ENCODE measurements at places on chromosomes 2 and 18.

- DNase-seq: no peak
Observed at GRCh38 chr18:2736823-2737222, 81.3 kb downstream of the SMCHD1 start.

DNA sequence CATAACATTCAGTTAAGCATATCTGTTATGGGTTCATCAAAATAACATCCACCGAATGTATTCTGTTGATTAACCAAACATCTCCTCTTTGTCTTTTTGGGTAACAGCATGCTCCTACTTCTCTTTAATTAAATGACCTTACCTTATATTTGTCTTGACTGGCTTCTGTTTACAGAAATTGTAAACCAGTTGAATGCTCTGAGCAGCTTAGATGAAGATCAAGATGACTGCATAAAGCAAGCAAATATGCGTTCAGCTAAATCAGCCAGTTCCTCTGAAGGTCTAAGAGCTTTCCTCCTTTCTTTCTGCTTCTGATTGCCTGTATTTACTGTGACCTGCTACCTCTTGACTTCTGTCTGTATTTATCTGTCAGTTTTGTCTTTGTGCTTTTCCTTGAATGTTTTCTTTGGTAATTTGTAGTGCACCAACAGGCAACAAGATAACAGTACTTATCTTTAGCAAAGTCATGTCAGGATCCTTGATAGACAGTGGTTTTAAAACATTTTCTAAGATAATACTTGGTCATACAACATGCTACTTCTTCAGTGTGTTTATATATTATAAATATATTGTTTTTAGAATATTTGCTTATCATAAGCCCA, 152.8 kb downstream of the EHBP1 start:
- no peak for DNase-seq

DNA sequence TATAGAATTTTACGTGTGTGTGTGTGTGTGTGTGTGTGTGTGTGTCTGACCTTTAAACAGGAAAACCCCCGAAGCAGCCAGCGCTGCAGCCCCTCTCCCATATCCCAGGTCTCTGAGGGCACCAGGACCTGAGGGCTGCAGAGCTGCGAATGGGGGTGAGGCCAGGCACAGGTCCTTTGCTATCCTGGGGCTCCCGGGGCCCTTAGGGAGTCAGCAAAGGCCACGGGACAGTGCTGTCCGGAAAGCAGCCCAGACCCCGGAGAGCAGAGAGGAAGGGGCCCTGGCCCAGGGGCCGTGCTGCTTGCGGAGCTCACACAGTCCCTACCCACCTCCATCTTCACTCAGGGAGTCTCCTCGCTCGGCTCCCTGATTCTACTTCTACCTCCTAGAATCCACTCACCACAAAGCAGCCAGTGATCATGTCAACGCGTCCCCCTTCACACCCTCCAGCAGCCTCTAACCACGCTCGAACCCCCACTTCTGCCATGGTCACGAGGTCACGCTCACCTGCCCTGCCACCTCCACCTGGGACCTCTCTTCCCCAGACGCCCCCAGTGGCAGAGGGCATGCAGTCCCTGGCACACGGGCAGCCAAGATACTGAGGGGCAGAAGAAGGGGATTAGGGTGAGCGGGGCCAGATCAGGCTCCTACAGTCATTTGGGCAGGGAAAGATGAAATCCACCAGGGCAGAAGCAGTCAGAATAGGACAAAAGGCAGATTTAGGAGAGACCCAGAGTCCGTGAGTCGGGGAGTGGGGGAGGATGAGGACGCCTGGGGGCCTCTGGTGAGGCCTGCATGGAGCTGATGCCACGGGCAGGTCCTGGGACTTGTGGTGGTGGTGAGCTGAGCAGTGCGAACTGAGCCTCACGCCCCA, 86.7 kb downstream of the USP40 start:
- no peak for DNase-seq

DNA sequence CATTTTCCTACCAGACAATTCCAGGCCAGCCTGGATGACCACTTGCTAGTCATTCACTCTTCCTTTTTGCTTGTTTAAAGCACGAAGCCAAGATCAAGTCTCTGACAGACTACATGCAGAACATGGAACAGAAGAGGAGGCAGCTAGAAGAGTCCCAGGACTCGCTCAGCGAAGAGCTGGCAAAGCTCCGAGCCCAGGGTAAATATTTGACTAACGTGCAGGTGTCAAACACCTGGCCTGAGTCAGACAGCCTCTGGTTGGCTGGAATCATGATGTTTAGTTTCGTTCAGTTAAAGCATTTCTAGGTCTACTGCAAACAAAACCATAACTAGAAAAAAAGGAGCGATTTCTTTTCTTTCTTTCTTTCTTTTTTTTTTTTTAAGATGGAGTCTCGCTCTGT, 44.2 kb upstream of the LYPD6B start:
- DNase-seq: no peak

GRCh38 chr2:28678175-28678855, 73.3 kb upstream of the PPP1CB start:
- no peak for DNase-seq

DNA sequence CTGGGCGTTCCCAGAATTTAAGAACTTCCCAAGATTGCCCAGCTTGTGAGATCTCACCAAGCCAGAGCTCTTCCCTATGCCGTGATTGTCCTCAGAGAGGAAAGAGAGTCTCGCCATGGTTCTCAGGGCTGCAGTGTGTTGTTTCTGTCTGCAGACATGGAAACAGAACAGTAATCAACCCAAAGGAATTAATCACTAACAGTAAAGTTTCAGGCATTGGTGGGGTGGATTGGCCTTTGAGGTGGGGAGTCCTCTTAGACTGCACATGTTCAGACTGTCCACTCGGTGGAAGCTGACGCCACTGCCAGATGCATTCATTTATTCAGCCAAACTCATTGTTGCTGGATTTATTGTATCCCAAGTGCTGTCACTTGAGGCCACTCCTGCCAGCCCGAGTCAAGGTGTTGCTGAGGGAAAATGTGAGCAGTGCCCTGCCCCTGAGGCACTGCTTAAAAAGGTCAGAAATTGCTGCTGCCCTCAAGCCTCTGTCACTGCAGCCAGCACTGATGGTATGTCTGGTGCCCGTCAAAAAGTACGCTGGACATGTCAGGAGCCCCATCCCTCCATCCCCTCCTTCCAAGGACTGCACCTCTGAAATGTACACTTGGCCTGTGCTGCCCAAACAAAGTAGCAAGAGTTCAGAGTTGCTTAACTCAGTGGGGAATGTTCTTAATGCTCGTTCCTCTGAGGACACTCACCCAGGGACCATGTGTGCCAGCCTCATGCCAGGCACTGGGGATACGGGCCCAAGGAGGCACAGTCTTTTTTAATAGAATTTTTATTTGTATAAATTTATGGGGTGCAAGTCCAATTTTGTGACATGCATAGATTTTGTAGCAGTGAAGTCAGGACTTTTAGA, 201.0 kb downstream of the GLI2 start:
- DNase-seq: no peak

- no peak for DNase-seq
Observed at GRCh38 chr18:824179-824578, 12.1 kb upstream of the YES1 start.

- no peak for DNase-seq
Observed at GRCh38 chr2:239162976-239163687, 237.7 kb downstream of the HDAC4 start.

- no peak for DNase-seq
Observed at GRCh38 chr2:37244017-37244416, 12.6 kb downstream of the NDUFAF7 start.

DNA sequence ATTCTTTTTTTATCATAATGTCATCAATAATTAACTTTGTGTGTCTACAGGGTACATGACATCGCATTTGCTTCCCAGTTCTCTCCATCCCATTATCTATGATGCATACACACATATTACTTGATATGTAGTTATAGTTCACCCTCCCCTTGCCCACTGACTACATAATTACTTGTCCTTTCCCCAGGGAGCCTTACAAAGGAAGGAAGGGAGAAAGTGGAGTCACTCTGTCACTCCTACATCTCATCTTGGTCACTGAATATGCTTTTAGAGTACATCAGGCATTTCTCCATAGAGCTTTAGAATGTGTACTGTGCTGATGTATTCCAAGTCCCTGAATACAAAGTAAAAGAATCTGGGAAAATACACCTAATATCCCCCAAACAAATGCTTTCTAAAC, 6.0 kb upstream of the DTNA start:
- no peak for DNase-seq

DNA sequence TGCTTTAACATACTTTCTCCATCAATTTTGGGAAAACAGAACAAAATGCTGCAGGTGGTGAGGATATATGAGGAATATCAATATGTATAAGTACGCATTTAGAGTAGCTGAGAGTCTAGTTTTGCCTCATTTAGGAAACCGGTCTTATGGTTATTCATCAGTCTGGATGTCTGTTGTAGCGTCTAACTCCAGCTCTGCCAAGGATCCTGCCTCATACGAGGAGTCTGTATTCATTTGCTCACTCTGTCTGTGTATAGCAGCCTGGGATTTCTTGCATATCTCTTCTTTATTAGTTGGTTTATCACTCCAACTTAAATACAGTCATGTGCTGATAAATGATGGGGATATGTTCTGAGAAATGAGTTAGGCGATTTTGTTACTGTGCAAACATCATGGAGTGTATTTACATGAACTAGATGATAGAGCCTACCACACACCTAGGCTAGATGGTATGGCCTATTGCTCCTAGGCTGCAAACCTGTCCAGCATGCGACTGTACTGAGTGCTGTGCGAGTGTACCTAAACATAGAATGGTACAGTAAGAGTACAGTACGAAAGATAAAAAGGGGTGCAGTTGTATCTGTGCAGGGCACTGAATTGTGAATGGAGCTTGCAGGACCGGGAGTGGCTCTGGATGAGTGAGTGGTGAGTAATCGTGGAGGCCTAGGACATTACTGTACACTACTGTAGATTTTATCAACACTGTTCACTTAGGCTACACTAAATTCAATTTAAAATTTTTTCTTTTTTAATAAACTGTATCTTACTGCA, 148.1 kb downstream of the ZNF407 start:
- no peak for DNase-seq

DNA sequence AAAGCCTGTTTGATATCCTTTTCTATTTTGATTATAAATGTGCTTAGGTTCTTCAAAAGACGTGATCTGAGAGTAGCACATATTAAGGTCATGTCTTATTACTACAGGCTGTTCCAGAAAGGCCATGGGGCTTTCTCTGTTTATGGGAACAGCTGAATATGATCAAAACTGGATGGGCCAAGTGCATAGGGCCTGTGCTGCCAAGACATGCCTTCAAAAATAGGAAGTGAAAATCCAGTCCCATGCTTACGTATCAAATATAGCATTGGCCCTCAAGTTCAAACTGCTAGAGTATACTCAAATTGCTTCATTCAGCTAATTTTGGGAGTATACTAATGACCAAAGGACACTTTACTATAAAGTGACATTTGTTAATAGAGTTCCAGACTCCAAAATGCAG, 24.1 kb downstream of the SLC25A52 start:
- no peak for DNase-seq

- DNase-seq: no peak
Observed at GRCh38 chr2:105426626-105427292, 27.9 kb upstream of the FHL2 start.

DNA sequence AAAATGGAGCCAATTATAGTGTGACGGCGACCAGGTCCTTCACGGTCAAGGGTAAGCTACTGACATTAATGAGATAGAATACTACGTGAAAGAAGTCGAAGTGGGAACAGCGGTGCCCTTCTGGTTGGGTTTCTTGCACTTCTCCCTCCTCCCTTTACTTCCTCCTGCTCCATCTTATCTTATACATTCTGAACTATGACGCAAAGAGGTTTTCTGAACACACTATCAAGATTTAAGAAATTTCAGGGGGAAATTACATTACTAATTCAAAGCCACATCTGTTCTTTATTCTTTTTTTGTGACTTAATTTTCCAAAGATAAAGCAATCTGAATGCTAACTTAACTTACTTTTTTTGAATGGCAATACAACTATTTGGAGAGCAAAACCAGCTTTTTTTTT, 14.8 kb upstream of the IL18R1 start:
- no peak for DNase-seq

DNA sequence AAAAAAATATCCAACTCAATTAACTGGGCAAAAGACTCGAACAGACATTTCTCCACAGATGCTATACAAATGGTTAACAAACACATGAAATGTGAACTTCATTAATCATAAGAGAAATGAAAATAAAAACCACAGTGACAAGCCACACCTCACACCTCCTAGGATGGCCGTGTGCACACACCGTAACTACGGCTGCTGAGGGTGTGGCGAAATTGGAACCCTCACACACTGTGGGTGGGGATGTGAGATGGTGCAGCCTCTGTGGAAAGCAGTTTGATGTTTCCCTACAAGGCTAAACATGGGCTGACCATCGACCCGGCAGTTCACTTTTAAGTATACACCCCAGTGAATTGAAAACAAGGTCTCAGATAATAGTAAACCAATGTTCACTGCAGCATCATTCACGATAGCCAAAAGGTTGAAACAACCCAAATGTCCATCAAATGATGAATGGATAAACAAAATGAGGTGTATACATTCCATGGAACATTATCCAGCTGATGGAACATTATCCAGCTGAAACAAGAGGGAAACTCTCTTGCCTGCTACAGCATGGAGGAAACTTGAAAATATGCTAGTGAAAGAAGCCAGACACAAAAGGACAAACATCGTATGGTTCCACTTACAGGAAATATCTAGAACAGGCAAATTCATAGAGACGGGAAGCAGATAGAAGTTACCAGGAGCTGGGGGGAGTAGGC, 32.2 kb downstream of the ZAP70 start:
- no peak for DNase-seq

GRCh38 chr2:156343940-156344301, 11.4 kb upstream of the NR4A2 start:
- no peak for DNase-seq

DNA sequence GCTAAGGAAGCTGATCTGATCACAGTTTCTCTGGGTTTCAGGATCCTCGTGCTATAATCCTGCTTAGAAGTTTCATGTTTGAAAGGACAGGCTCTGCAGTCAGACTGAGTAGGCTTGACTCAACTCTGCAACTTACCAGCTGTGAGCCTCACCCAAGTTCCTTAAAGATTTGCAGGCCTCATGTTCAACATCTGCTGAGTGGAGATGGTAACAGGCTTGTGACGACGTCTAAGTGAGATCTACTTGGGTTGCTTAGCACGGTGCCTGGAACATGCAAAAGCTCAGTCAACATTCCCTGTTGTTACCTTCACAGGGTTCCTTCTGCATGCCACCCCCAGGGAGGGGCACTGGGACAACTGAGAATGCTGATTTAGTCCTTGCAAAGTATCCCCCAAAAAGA, 164.2 kb downstream of the C1D start:
- DNase-seq: no peak

DNA sequence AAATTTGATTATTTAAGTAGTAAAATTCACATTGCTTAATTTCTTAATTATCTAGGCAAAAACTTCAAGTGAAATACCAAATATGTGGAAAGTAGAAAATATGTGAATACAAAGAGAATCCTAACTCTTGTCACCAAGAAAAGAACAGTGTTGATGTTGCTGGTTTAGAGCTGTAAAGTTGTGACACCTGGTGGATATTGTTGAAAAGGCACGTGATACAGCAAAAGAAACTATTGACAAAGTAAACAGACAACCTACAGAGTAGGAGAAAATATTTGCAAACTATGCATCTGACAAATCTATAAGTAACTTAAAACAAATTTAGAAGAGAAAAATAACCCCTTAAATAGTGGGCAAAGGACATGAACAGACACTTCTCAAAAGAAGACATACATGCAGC, 25.6 kb upstream of the ZC3H15 start:
- DNase-seq: no peak

- no peak for DNase-seq
Observed at GRCh38 chr18:55753643-55754263, 165.8 kb upstream of the TCF4 start.
